Activated CD4-positive, alpha-beta T cell treated with anti-CD3 and anti-CD28 coated beads, Interleukin-10, Interleukin-2, amounts not matched to agents 100 ng/mL and 50 ng/mL, durations not matched to agents 16 hours and 8 hours (primary cell): ENCODE measurements at places on chromosomes 11 and 22.

GRCh38 chr22:36828815-36829214, 12.0 kb upstream of the PVALB start:
- DNase-seq: peak; percentile 15

DNA sequence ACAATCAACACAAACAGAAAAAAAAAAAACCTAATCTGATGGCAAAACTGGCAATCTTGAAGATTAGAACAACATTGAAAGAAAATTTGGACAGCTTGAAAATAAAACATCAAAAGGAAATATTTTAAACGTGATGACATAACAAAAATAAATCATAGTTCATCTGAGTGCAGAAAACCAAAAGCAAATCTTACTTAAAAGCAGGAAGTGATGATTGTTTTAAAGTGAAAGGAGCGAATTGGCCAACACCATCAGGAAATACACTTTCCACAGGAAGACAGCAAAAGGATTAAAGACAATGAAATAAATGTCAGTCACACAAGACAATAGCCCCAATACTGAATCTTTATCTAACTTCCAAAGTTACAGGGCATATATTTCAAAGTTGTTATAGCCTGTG, 696.5 kb upstream of the CHORDC1 start:
- no peak for DNase-seq

- DNase-seq: peak; percentile 74
Observed at GRCh38 chr22:42863349-42863961, 6.4 kb upstream of the ARFGAP3 start.

GRCh38 chr11:13333456-13333957, 55.9 kb downstream of the BMAL1 start:
- no peak for DNase-seq

DNA sequence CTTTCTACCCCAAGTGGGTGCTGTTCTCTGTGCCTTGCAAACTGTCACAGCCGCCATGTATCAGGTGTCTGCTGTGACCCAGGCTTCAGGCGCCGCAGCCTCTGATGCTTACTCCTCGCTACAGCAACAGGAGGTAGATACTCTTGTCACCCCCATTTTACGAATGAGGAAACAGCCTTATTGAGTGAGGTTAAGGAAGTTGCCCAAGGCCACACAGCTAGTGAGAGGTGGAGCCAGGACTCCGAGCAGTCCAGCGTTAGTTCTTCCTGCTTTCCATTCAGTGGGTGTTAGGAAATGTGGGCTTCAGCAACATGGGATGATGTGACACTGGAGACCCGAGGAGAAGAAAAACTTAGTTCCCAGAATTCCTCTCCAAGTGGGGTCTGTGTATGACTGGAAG, 14.3 kb downstream of the RNF215 start:
- DNase-seq: no peak

- no peak for DNase-seq
Observed at GRCh38 chr11:73461335-73461840, 85.2 kb downstream of the RELT start.

- no peak for DNase-seq
Observed at GRCh38 chr11:102061276-102061675, 14.0 kb downstream of the CFAP300 start.
